Upper lobe of right lung (tissue), 1 donor: ENCODE measurements at places on chromosomes 1 and 21. TPM values are rescaled to one million over a fixed set of nuclear protein-coding genes. Genes with fewer than 3 reads are reported as not detected.

DNA sequence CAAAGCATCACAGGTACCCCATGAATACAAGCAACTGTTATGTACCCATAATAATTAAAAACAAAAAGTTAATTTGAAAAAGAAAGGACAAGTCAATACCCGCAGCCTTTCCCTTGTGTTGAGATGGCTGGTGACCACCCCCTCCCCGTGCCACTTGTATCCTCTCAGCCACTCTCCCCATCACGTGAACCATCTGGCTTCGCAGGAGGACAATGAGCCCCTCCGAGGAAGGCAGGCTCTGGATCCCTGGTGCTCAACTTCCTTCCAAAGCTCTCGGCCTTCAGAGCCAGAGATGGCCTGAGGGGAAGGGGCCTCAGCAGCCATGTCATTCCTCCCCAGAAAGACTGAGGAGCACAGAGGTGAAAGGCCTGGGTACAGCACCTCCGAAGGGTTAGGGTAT is 120.4 kb upstream of the RAB4A start:
- H3K27me3 ChIP-seq, result peaks cover 4% of the 10 kb centered on the region
- H3K4me3 ChIP-seq, result no peak overlapping the region
- H3K4me1 ChIP-seq, result no peaks in the 10 kb centered on the region
- H3K36me3 ChIP-seq, result no peaks in the 10 kb centered on the region
- no peak for DNase-seq

DNA sequence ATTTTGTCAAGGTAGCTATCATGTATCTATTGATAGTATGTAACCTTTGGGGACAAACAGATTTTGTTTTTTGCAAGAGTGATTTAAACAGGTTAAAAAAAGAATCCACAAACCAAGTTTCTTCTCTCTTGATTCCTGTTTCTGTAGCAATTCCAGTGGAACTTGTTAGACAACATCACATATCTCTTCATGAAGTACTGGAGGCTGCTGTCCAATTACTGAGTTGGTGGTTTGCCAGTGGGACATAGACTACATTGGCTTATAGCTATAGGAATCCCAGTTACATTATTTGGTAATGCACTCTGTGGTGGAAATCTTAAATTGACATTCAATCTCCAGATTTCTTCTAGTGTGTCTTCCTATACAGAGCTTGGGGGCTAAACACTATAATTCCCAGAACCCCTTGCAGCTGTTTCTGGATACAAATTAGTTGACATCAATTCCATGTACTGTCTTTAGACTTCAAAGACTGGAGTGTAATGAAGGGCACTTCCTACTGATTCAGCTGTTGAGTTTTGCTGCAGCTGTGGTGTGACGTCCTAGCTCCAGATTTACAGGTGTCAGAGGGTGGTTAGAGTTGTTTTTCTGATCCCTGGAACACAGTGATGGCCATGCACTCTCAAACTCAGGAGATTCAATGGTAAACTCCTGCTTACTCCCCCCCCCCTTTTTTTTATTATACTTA is 29.4 kb upstream of the GCLM start:
- no peak overlapping the region for H3K4me3 ChIP-seq
- no peak for DNase-seq
- H3K27ac ChIP-seq, result no peak overlapping the region
- no peaks in the 10 kb centered on the region for H3K27me3 ChIP-seq
- H3K36me3 ChIP-seq, result no peaks in the 10 kb centered on the region

- peak overlapping the region; percentile 63 for H3K4me3 ChIP-seq
- H3K27ac ChIP-seq, result peak overlapping the region; percentile 73
- H3K36me3 ChIP-seq, result no peaks in the 10 kb centered on the region
- H3K4me1 ChIP-seq, result peaks cover 7% of the 10 kb centered on the region
Measured at GRCh38 chr1:43531906-43532584, 1.4 kb downstream of the PTPRF start.

DNA sequence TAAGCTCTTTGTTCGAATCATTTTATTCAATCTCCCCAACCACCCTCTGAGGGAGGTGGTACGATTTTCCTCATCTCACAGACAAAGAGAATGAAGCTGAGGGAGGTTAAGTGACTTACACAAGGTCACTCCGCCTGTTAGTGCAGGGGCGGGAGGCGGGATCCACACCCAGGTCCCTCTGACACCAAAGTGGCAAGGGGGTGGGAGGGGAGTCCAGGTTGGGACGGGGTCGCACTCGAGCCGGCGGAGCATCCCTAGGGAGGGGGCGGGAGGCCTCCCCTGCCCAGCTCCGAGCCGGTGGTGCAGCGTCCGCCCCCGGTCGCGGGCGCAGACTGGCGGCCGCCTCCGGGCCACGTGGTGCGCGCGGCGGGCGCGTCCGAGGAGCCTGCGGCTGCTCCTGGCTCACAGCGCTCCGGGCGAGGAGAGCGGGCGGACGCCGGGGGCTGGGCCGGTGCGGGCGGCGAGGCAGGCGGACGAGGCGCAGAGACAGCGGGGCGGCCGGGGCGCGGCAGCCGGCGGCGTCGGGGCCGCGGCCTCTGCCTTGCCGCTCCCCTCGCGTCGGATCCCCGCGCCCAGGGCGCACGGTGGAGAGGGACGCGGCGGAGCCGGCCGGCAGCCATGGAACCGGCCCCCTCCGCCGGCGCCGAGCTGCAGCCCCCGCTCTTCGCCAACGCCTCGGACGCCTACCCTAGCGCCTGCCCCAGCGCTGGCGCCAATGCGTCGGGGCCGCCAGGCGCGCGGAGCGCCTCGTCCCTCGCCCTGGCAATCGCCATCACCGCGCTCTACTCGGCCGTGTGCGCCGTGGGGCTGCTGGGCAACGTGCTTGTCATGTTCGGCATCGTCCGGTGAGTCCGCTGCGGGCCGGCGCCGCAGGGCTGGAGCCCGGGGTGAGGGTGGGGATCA is at the start of gene OPRD1:
Gene OPRD1, plus strand, starts transcription at position 405 of the 903 bp plus-strand sequence. Its CDS starts 214 bp downstream, at position 619.
- no peaks in the 10 kb centered on the region for H3K4me1 ChIP-seq
- H3K36me3 ChIP-seq, result no peaks in the 10 kb centered on the region
- peaks cover 53% of the 10 kb centered on the region for H3K27me3 ChIP-seq
- no peak for DNase-seq
- no peak within 1 kb of the TSS for H3K4me3 ChIP-seq
- no peak within 1 kb of the TSS for H3K27ac ChIP-seq

DNA sequence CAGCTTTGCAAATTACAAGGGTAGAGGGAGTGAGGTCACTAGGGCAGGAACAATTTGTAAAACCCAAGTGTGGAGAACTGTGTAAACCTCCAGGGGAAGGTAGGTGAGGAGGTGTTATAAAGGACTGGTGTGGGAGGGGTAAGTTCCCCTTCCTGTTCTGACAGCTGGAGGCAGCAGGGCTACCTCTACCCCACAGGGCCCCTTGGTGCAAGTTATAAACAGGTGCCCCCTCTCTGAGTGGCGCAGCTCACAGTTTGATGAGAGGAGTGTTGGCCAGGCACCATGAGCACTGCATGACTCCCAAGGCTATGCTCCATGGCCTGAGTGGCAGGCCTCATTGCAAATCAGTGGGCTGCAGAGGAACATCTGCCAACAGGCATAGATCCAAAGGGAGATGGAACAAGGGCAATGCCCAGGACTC is 41.0 kb downstream of the MFSD2A start:
- no peak overlapping the region for H3K27ac ChIP-seq
- DNase-seq, result peak; percentile 17
- no peaks in the 10 kb centered on the region for H3K27me3 ChIP-seq
- no peak overlapping the region for H3K4me3 ChIP-seq
- no peaks in the 10 kb centered on the region for H3K36me3 ChIP-seq

DNA sequence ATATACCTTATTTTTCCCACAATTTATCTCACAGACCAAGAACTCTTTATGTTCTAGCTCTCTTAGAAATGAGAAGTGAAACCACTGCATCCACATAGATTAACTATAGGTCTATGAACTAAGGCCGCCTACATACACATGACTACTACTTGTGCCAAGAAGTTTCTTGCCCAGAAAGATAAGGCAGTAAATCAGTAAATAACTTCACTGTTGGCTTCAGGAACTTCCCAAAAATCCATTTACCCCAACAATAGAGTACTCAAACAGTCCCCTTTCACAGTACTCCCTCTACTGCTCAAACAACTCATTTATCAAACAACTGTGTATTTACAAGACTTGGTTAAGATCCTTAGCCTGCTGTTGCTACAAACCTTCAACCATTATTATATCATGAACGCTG is 96.5 kb downstream of the NME7 start:
- no peak overlapping the region for H3K4me3 ChIP-seq
- no peaks in the 10 kb centered on the region for H3K4me1 ChIP-seq
- no peak for DNase-seq
- no peaks in the 10 kb centered on the region for H3K27me3 ChIP-seq

- H3K4me3 ChIP-seq, result no peak overlapping the region
- H3K27me3 ChIP-seq, result no peaks in the 10 kb centered on the region
- H3K4me1 ChIP-seq, result no peaks in the 10 kb centered on the region
- no peak for DNase-seq
- H3K27ac ChIP-seq, result no peak overlapping the region
- no peaks in the 10 kb centered on the region for H3K36me3 ChIP-seq
Measured at GRCh38 chr21:23936991-23937390, 1670.3 kb downstream of the MRPL39 start.

DNA sequence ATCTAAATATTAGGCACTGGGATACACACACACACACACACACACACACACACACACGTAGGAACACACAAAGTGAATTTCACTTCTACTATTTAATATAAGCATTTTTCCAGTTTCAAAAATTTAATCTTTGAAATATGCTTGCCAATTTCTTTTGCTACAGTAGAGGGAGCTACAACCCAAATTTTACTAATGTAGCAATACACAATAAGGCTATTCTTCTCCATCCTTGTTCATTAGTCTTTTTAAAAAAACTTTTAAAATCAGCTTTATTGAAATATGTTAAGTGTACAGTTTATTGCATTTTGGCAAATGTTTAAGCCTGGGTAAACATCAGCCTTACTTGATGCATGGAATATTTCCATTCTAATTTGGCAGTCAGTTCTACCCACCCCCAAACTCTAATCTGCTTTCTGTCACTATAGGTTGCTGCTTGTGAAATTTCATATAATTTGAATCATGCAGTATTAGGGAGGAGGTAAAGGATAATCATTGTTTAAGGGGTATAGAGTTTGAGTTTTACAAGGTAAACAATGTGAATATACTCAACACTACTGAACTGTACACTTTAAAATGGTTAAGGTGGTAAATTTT is 93.0 kb upstream of the TENT5C start:
- no peak overlapping the region for H3K4me3 ChIP-seq
- no peak overlapping the region for H3K27ac ChIP-seq
- H3K27me3 ChIP-seq, result no peaks in the 10 kb centered on the region
- no peak for DNase-seq

DNA sequence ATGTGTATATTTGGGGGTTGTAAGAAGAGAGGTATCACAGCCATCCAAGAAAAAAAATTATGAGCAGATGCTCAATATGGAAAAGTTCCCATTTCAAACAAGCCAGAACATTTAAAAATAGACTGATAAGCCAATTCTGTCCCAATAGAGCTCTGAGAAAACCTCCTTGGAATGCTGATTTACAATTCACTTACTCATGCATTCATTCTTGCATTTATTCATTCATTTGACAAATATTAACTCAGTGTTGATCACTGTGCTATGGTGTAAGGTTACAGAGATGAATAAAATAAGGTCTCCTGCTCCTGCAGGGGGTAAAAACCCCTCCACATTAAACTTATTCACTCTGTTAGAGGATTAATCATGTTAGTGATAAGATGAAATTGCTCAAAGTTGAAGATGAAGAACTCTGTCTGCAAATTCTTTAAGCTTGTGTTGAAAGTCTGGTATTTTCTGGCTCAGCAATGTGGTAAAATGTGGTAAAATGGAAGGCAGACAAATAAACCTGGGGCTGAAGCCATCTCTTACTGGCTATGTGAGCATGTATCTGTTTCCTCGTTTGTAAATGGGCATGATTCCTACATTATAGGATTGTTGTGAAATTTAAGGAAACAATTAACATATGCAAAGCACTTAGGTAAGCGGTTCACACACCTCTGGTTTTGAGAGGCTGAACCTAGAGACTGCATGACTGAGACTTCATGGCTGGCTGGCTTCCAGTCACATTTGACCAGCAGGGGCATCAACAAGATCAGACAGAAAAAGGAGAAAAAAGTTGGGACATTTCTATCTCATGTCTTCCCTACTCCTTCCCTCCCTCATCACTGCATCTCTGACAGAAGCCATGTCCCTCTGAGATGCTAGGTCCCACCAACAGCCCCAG is 45.0 kb upstream of the DAB1 start:
- H3K36me3 ChIP-seq, result no peaks in the 10 kb centered on the region
- H3K27ac ChIP-seq, result no peak overlapping the region
- H3K27me3 ChIP-seq, result no peaks in the 10 kb centered on the region
- H3K4me1 ChIP-seq, result no peaks in the 10 kb centered on the region

DNA sequence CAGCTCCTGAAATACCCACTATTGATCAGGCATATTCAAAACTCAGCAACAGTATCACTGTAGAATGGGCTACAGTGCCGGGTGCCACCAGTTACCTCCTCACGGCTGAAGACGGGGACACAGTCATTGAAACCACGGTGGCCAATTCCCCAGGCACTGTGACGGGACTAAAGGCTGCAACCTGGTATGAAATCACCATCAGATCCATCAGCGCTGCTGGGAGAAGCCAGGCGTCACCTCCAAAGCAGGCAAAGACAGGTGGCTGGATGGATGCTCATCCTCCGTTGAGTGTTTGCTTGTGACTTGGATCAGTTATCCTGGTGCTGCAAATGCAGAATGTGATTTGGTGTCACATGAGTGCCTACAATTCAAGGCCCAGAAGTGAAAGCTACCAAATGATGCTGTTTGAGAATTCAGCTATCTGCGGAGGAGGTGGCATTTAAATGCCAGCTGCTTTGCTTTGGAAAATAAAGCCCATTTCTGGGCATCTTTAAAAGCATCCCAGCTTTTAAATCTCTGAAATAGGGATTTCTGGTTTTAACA is 5.1 kb downstream of the FNDC7 start:
- no peaks in the 10 kb centered on the region for H3K36me3 ChIP-seq
- H3K27ac ChIP-seq, result no peak overlapping the region
- H3K4me3 ChIP-seq, result no peak overlapping the region
- no peaks in the 10 kb centered on the region for H3K27me3 ChIP-seq
- H3K4me1 ChIP-seq, result no peaks in the 10 kb centered on the region
- DNase-seq, result no peak

GRCh38 chr1:224458996-224459395 is 24.4 kb upstream of the WDR26 start:
- H3K4me3 ChIP-seq, result no peak overlapping the region
- DNase-seq, result no peak
- H3K27me3 ChIP-seq, result no peaks in the 10 kb centered on the region
- H3K27ac ChIP-seq, result peak overlapping the region; percentile 58
- H3K36me3 ChIP-seq, result no peaks in the 10 kb centered on the region

DNA sequence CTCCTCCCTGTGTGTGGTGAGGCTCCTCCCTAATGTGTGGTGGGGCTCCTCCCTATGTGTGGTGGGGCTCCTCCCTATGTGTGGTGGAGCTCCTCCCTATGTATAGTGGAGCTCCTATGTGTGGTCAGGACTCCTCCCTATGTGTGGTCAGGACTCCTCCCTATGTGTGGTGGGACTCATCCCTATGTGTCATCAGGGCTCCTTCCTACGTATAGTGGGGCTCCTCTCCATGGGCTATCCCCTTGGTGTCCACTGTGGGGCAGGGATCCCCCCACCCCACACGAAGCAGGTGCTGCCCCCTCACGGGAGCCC is 29.6 kb downstream of the PRSS38 start:
- peaks cover 5% of the 10 kb centered on the region for H3K27me3 ChIP-seq
- H3K27ac ChIP-seq, result no peak overlapping the region
- H3K4me1 ChIP-seq, result no peaks in the 10 kb centered on the region
- no peak overlapping the region for H3K4me3 ChIP-seq

The OLFML3 gene
- total RNA-seq, result 43.5 TPM

The FHAD1 gene
- total RNA-seq, result 2.4 TPM

The PCAT6 gene
- total RNA-seq, result 0.81 TPM

The FCN3 gene
- 826 TPM for total RNA-seq

The NBPF20 gene
- total RNA-seq, result 2.7 TPM

The CCDC30 gene
- 5.0 TPM for total RNA-seq

The RIPK4 gene
- 10.9 TPM for total RNA-seq

The WNT4 gene
- total RNA-seq, result 1.8 TPM

The NLRP3 gene
- 4.9 TPM for total RNA-seq

The LAMC2 gene
- total RNA-seq, result 42.2 TPM

The PRRX1 gene
- total RNA-seq, result 25.9 TPM
